ENCODE measurements at places on chromosomes 4 and X.

- no peak for DNase-seq
Measured at GRCh38 chr4:150136481-150136880, 58.2 kb downstream of the DCLK2 start.

DNA sequence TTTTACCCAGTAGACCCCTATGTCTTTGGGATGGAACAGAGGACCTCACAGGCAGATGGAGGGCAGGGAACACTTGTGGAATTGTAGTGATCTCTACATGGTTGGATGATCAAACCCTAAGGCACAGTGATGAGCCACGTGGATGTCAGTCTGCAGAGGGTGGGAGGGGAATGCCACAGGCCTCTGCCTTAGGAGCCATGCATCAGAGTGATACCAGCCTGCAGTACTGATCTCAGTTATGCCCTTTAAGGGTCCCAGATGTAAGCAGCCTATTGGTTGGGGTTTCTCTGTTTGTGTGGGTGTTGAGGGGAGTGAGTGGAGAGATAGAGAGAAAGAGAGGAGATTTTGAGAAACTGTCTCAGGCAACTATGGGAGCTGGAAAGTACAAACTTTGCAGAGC, 39.9 kb upstream of the XAGE1B start:
- DNase-seq = no peak

DNA sequence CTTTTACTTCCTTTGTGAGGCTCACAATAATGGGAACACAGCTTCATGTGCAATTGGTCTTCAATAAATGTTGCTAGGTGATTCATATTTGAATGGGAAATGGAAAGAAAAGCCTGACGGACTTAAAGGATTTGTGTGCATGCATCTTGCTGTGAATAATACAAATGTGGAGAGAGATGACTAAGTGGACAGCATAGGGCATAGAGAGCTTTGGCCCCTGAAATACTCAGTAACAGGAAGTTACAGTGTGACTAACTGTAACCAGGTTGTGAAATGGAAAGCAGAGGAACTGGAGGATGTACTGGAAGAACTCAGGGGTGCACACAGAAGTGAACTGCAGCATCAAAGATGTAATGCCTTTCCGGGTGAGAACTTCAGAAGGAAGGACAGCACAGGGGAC, 206.7 kb downstream of the MGST2 start:
- peak; percentile 86 for DNase-seq

DNA sequence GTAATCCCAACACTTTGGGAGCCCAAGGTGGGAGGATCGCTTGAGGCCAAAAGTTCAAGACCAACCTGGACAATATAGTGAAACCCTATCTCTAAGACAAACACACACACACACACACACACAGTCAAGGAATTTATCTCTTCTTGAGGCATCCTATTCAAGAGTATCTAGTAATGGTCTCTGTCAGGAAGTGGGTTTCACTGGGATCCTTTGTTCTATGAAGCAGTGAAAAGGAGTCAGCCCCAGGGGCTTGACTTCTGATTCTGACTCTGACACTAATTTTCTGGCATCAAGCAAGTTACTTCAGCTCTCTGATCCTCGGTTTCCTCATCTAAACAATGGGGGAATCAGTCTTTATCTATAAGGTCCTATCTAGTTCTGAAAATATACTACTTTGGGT, 34.8 kb downstream of the UTP14A start:
- DNase-seq = no peak

- peak; percentile 49 for DNase-seq
Measured at GRCh38 chr4:47145630-47146029, 114.3 kb downstream of the GABRB1 start.

DNA sequence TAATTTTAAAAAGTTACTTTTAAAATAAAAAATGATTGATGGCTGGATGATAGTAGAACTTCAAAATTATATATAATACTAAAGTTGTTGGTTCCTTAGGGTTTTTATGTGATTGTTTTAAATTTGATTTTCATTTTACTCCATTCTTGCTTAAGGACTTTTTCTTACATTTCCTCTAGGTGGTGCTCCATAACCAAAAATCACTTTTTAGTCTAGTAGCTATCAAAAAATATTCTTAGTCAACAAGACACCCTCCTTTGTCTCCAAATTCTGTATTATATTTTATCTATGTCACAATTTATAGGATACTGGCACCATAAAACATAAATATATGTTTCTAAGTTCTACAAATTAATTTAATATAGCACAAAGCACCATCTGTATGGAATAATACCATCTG, 67.2 kb upstream of the BRWD3 start:
- peak; percentile 4 for DNase-seq

GRCh38 chr4:13534344-13535063, 9.8 kb downstream of the NKX3-2 start:
- no peak for DNase-seq

DNA sequence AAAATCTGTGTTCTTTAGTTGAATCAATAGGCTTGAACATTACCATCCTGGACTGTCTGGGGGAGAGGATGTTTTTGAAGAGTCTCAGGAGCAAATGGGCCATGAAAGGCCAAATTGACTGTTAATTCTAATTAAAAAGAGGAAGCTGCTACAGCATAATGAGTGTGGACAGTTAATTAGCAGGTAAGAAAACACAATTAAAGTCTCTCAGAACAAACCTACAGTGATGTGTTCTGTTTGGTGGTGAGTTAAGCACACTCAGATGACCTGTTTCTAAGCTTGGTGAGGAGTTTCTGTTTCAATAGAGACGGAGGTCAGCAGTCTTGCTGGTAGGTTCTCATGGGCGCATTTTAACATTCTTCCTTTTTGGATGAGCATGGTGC, 68.1 kb downstream of the DRD5 start:
- no peak for DNase-seq

DNA sequence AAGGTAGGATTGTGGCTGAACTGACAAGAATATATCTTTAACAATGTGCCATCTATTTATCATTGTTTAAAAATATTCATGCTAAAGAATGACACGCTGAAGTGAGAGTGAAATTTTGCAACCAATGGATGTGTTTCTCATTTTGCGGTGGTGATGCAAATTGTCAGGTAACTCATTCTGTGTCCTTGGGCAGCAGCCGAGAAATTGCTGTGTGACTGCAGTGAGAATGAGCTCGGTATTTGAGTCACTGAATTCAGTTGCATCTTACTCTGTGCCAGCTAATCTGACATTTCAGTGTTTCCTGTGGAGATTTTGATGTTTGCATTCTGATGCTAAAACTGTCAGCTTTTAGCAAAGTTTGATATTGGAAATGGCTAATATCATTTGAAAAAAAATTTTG, 28.1 kb downstream of the MCUB start:
- DNase-seq = no peak

- peak; percentile 22 for DNase-seq
Measured at GRCh38 chrX:133897593-133898163, 87.7 kb downstream of the GPC3 start.

DNA sequence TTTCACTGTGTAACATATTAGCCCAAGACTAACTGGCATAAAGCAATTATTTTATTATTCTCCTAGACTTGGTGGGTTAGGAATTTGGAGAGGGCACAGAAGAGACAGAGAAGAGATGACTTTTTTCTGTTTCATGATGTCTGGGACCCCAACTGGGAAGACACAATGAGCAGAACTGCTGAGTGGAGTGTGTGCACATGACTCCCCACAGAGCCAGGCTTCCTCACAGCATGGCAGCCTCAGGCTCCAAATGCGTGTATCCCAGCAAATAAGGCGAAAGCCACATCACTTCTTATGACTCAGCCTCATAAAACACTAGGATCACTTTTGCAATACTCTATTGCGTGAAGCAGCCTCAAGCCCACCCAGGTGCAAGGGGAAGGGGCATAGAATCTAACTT, 68.4 kb downstream of the MFAP3L start:
- DNase-seq = no peak

DNA sequence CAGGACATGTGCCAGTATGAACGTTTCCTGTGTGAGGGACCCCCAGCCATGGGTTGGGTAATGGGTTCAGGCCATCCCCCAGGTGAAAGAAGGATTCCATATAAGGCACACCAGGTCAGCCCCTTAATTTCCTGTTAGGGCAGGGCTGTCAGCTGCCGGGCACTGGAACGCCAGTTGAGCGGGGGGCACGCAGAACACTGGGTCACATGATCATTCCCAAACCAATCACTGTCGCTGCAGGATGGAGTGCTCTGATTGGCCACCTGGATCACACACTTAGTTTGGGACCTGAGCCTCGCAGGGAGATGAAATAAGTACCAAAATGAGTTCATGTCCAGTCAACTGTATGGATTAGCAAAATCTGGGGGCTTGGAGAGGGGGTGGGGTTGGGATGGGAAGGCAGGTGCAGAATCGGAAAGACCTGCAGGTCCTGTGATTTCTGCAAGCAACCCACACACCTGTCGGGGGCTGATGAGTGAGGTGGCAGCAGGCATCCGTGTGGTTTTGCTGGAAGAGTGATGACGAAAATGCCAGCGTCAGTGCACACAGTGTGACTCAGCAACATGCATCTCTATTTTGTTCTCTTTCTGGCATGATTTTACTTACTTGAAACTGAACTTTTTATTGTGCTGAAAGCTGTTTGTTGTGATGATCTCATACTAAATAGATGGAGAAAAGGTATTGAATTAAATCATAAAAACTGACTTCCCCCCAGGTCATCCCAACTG, 32.2 kb downstream of the RNF212 start:
- peak; percentile 61 for DNase-seq

- DNase-seq = no peak
Measured at GRCh38 chr4:29276150-29276549, 1444.0 kb upstream of the PCDH7 start.

GRCh38 chr4:172776203-172776861, 392.3 kb upstream of the GALNT7 start:
- no peak for DNase-seq

DNA sequence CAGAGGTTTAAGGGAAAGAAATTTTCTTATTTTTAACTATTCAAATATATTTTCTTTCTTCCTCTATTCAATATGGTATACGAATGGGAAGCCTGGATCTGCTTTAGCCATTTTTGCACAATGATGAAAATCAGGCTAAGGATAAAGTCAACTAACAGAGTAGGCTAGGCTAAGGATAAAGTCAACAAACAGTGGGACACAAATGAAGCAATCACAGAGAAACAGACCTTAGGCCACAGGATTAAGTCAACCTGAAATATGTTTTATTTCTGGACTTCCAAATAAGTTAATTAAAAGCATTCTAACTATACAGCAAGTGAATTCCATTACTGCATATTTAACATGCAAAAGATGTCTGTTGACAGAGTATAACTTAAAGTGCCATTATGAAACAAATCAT, 17.0 kb downstream of the DYNLT3 start:
- DNase-seq = no peak

- DNase-seq = no peak
Measured at GRCh38 chr4:24559032-24559821, 25.1 kb downstream of the DHX15 start.

DNA sequence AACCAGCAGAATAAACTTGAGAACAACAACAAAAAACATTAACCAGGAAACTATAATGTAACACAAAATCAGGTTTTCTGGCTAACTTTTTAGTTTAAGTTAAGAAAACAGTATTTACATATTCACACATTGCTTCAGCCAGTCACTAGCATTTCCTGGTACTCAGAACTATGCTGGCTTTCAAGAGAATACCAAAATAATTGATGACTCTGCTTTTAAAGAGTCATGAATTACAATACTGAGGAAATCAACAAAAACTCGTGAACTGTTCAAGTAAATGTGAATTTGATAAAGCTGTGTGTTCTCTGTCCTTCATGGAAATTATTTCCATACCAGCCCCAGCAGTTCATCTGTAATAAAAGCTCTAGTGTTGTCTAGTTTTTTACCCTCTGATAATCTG, 27.4 kb downstream of the PRSS12 start:
- no peak for DNase-seq

GRCh38 chr4:76753814-76754213, 144.1 kb downstream of the SOWAHB start:
- peak; percentile 57 for DNase-seq

DNA sequence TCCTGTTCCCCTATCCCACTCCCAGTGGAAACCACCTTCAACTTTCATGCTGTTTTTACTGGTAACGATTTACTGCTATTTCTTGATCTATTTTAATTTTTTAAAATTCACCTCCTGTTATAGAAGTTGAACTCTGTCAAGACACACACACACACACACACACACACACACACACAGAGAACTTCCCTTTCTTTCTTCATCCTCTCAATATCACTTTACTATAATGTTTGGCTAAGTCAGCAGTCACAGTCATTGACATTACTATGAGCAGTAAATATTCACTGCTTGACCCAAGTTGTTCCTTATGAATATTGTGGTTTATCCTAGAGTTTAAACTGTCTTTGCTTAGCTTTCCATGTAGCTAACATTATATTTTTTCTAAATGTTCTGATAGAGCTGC, 24.0 kb upstream of the SGMS2 start:
- no peak for DNase-seq

- no peak for DNase-seq
Measured at GRCh38 chrX:124226129-124226528, 106.3 kb upstream of the TEX13D start.

GRCh38 chrX:132094164-132094563, 33.7 kb downstream of the FRMD7 start:
- no peak for DNase-seq

GRCh38 chrX:27555514-27555913, 34.6 kb upstream of the DCAF8L2 start:
- DNase-seq = no peak
